ENCODE measurements at places on chromosomes 13 and 19.
A peak's percentile ranks its signal among the peaks of the same experiment; 100 is the strongest.

GRCh38 chr19:5914358-5914774, 312 bp downstream of the CAPS start:
- H3K27me3 ChIP-seq: no peaks in the 10 kb centered on the region
- H3K36me3 ChIP-seq: peaks cover 76% of the 10 kb centered on the region
- H3K4me3 ChIP-seq: no peak overlapping the region
- no peak for DNase-seq
- H3K4me1 ChIP-seq: peaks cover 23% of the 10 kb centered on the region
- no peak overlapping the region for H3K27ac ChIP-seq

DNA sequence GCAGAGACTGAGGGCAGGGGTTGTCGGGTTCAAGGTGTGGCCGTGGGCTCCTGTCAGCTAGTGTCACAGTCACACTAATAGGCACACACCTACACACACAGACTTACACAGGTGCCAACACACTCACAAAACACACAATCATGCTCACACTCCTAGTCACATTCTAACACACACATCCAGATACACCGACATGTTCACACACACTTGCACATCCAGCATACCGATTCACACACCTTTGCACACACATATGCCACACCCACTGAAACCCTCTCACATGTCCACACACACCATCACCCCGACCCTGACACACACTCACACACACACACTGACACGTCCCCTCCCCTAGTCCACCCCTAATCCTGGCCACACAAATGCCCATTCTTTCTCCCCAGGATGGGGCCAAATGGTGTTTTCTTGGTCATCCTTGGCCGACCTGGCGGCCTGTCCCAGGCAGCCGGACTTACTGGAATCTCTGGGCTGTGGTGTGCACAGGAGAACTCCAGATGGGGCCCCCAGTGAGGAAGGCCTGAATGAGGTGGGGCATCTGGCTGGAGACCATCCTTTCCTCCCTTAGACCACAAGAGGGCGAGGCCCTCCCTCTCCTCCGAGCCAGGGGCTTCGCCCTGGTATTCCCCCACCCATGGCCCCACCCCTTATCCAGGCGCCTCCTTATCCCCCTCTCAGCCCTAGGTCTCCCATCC, 19.1 kb upstream of the PNMA8B start:
- no peak overlapping the region for H3K27ac ChIP-seq
- no peak overlapping the region for H3K4me3 ChIP-seq
- peaks cover 6% of the 10 kb centered on the region for H3K4me1 ChIP-seq
- no peak for DNase-seq
- no peaks in the 10 kb centered on the region for H3K36me3 ChIP-seq

DNA sequence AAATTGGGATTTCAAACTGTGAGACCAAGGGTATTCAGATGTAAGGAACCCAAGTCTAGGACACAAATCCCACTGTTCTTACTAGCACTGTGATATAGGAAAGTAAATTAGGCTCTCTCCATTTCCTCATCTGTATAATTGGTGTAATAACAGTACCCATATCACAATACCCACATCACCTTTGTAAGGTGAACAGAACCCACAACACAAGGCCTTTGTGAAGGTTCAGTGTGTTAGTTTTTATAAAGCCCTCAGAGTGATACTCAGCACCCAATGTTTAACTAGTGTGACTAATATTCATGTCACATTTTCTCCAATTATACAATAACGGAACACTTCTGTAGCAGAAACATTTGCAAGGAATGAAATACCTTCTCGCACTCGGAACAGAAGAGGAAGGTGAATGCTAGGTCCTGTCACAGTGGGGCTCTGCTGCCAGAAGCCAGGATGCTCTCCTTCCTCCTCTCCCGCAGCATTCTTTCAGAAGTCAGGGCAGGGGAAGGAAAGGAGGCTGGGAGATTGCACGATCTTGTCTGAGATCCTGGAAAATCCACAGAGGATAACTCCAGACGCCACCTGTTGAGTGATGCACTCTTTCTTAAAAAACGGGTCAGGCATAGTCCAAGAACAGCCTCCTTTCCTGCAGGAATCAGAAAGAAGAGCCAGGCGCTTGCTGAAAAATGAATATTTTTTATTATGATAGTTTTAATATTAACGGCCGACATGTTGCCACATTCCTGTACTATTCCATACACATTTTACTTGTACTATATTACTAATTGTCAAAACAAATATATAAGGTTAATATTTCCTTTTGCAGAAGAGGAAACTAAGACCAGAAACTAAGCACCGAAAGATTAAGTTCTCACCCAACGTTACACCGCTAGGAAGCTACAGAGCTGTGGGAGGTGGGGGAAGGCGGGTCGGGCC, 762 bp downstream of the ZNF45 start:
- no peaks in the 10 kb centered on the region for H3K27me3 ChIP-seq
- DNase-seq: no peak

GRCh38 chr13:102907886-102908515, 62.2 kb downstream of the ERCC5 start:
- DNase-seq: no peak
- no peaks in the 10 kb centered on the region for H3K4me1 ChIP-seq
- no peaks in the 10 kb centered on the region for H3K36me3 ChIP-seq
- no peak overlapping the region for H3K27ac ChIP-seq
- H3K4me3 ChIP-seq: no peak overlapping the region
- H3K27me3 ChIP-seq: no peaks in the 10 kb centered on the region

GRCh38 chr13:20778311-20778710, 4.5 kb upstream of the EEF1AKMT1 start:
- no peak overlapping the region for H3K4me3 ChIP-seq
- no peaks in the 10 kb centered on the region for H3K36me3 ChIP-seq
- peaks cover 5% of the 10 kb centered on the region for H3K4me1 ChIP-seq
- no peak for DNase-seq

GRCh38 chr13:110578363-110578762, 16.8 kb upstream of the RAB20 start:
- peaks cover 3% of the 10 kb centered on the region for H3K27me3 ChIP-seq
- H3K27ac ChIP-seq: no peak overlapping the region
- DNase-seq: no peak
- H3K4me3 ChIP-seq: no peak overlapping the region

DNA sequence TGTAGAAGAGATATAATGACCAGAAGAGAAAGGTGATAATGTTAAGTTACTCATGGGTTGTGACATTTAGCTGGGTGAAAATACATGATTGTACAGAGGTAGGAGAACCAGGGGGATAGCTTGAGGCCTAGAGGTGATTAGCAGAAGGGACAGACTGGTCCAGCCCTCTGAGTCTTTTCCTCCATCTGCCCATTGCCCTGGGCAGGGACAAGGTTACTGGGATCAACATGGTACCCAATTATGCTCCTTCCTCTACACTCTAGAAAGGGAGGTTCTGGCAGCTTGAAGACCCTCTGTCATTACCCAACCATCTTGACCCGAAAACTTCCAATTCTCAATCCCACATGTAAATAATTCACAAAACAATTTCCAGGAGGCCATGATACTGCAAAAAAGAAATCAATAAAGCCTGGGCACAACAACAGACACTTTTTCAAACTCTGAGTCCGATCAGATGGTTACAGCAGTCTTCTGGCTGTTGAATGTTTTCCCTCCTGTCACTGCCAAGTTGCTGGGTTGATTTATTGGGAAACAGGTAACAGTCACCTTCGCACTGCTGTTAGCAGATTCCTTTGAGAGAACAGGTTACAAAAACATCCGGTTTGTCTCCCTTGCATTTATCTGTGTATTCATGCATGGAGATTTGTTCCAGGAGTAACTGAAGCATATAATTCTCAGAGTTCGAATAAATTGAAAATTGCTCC, 239.1 kb upstream of the HTR2A start:
- H3K4me1 ChIP-seq: no peaks in the 10 kb centered on the region
- no peaks in the 10 kb centered on the region for H3K27me3 ChIP-seq
- no peak for DNase-seq
- no peaks in the 10 kb centered on the region for H3K36me3 ChIP-seq
- H3K27ac ChIP-seq: no peak overlapping the region

DNA sequence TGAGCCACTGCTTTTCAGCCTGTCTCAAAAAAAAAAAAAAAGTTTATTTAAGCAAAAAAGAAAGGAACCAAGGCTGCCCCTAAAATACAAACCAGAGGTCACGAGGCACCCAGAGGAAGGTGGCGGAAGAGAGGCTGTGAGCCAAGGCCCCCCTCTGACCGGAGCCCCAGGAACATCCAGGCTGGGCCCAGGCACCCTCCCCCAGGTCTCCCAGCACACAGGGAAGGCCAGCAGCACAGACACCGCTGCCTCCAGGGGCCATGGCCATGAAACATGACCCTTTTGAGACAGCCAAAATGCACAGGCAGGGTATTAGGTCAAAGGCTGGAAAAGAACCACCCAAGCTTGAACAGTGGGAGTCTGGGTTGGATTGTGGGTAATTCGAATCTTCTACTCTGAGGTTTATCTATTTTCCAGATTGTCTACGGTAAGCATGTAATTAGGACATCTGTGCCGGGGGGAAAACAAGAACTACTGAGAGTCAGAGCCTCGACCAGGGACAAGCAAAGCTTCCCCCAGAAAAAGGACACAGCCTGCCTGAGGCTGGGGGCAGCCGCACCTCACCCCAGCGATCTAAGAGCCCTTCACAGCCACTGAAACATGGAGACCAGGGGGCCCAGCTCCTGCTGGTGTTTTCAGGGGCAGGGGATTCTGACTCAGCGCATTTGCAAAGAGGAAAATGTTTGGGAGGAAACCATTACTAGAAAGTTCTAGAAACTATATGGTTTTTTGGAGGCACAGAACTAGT, 8.4 kb downstream of the PEX11G start:
- no peak overlapping the region for H3K27ac ChIP-seq
- no peak for DNase-seq
- peaks cover 41% of the 10 kb centered on the region for H3K36me3 ChIP-seq
- no peaks in the 10 kb centered on the region for H3K27me3 ChIP-seq
- H3K4me3 ChIP-seq: no peak overlapping the region
- H3K4me1 ChIP-seq: peaks cover 20% of the 10 kb centered on the region

DNA sequence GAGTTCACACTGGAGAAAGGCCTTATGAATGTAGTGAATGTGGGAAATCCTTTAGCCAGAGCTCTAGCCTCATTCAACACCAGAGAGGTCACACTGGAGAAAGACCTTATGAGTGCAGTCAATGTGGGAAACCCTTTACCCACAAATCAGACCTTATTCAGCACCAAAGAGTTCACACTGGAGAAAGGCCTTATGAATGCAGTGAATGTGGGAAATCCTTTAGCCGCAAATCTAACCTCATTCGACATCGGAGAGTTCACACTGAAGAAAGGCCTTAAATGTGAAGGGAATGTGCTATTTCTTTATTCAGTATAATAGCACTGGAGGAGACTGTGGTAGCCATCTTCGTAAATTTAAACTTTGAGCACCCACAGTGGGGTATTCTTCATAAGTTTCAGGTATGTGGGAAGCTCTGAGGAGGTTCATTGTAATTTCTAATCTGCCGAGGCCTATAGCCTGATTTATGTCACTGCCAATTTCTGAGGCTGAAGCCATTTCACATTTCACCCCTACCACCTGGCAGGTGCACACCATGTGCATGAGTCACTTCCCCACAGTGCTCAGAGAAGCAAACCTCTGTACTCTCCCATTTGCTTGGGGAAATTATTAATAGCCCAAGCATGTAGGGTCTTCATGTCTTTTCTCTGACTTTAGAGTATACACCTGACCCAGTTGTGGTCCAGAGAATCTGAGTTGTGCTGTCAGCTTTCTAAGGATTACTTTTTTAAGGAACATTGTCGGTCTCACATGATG, 6.4 kb downstream of the ZNF551 start:
- H3K4me1 ChIP-seq: peaks cover 6% of the 10 kb centered on the region
- no peaks in the 10 kb centered on the region for H3K27me3 ChIP-seq
- H3K27ac ChIP-seq: no peak overlapping the region
- H3K4me3 ChIP-seq: no peak overlapping the region
- DNase-seq: no peak
- peaks cover 14% of the 10 kb centered on the region for H3K36me3 ChIP-seq

GRCh38 chr13:62210951-62211350, 795.3 kb upstream of the PCDH20 start:
- H3K4me3 ChIP-seq: no peak overlapping the region
- no peaks in the 10 kb centered on the region for H3K36me3 ChIP-seq
- H3K4me1 ChIP-seq: no peaks in the 10 kb centered on the region
- no peaks in the 10 kb centered on the region for H3K27me3 ChIP-seq
- DNase-seq: no peak
- no peak overlapping the region for H3K27ac ChIP-seq

DNA sequence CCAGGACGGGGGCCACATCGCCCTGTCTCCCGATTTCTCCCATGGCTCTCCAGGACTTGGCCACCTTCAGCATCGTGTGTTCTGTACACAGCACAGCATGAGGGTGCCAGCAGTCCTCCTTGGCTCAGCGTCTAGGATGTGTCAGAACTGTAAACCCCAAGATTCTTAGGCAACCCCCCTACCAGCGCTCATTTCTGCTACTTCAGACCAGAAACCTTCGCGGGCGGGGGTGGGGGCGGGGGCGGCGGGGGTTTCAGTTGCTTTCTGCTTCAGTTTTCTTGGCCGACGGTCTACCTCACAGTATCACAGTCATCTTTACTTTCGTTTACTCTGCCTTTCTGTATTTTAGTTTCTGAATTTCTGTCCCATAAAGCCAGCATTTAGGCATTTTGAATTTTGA, 82.4 kb downstream of the GGACT start:
- H3K36me3 ChIP-seq: no peaks in the 10 kb centered on the region
- H3K27ac ChIP-seq: no peak overlapping the region
- peaks cover 3% of the 10 kb centered on the region for H3K4me1 ChIP-seq

DNA sequence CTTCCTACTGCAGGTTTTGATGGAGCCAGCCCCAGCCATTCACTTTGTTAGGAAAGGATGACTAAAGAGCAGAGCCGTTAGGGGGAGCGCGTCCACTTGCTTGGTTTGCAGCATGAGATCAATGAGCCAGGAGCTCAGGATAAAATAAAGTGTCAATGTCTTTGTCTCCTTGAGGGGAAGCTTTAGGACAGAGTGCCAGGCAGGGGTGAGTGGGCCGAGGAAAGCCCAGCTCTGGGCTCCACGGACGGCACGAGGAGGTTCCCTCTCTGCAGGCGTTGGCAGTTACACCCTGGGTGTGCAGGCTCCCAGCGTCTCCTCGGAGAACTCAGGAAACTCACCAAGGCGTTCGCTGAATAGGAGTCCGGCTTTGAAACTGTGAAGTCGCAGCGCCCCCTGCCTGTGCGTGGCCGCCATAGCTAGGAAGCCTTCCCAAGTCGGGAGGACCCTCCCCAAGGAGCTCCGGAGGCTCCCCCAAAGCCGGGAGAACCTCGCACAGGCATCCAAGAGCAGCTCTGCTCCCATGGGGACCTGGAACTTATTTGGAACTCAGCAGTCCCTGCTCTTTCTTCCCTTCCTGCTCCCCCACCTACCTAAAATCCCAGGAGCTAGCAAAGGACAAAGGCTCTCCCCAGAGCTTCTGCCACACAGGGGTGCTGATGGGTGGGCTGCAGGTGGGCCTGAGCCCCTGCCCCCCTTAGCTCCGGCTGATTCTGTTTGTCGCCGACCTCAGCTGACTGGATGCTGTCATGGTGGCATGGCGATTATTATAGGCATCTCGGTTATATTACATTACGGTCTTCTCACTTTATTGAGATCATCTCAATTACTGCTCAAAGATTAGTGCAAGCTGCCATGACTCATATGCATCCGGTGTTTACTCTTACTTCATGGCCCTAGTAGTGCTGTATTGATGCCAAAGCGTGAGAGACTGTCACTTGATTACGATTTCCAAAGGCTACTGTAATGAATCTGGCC, 34.4 kb downstream of the GSX1 start:
- DNase-seq: peak; percentile 83
- H3K27ac ChIP-seq: no peak overlapping the region
- H3K36me3 ChIP-seq: no peaks in the 10 kb centered on the region
- H3K4me1 ChIP-seq: peaks cover 18% of the 10 kb centered on the region

- H3K4me1 ChIP-seq: peaks cover 9% of the 10 kb centered on the region
- no peaks in the 10 kb centered on the region for H3K27me3 ChIP-seq
- no peak for DNase-seq
- peaks cover 10% of the 10 kb centered on the region for H3K36me3 ChIP-seq
- H3K27ac ChIP-seq: no peak overlapping the region
Observed at GRCh38 chr19:29568036-29569025, 37.8 kb upstream of the POP4 start.
